ENCODE measurements at places on chromosomes 2 and 18.
A peak's percentile ranks its signal among the peaks of the same experiment; 100 is the strongest.

DNA sequence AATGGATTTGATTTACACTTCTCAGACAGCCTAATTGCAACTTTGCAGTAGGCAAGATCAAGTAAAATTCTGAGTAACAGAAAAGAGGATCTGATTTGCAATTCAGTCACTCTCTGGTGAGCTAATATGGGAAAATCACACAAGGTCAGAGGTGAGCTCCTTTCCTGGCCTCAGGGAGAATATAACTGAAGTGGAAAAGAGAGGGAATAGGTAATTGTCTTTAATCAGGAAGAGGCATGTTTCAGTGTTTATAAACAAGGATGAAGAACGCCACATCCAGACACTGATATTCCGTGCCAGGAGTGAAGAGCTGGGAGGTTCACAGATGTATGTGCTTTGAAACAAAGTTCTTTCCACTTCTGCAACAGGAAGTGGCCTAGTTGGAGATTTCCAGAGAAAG lies 127.1 kb downstream of the ETAA1 start:
- no peak for DNase-seq

GRCh38 chr2:119174216-119174992 lies 15.9 kb upstream of the C1QL2 start:
- peak; percentile 34 for DNase-seq

DNA sequence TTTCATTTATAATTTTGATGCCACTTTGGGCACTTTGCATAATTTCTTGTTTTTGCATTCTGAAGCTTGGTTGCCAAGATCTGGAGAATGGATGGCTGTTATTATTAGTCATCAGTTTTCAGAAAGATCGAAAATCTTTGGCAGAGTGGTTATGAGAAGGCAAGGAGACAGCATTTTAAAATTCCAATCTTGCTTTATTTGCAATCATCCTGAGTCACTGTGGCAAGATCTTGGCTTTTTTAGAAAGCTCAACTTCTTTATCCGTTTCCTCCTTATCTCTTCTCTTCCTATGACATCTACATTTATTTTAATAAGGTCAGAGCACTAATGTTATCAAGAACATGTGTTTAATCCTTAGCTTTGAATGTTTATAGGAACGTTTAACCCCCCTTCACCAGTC lies 31.1 kb upstream of the EIF2AK3 start:
- no peak for DNase-seq

GRCh38 chr2:126507425-126507911 lies 148.5 kb upstream of the GYPC start:
- DNase-seq = no peak

- DNase-seq = no peak
Measured at GRCh38 chr2:20514596-20515269, 67.9 kb downstream of the RHOB start.

DNA sequence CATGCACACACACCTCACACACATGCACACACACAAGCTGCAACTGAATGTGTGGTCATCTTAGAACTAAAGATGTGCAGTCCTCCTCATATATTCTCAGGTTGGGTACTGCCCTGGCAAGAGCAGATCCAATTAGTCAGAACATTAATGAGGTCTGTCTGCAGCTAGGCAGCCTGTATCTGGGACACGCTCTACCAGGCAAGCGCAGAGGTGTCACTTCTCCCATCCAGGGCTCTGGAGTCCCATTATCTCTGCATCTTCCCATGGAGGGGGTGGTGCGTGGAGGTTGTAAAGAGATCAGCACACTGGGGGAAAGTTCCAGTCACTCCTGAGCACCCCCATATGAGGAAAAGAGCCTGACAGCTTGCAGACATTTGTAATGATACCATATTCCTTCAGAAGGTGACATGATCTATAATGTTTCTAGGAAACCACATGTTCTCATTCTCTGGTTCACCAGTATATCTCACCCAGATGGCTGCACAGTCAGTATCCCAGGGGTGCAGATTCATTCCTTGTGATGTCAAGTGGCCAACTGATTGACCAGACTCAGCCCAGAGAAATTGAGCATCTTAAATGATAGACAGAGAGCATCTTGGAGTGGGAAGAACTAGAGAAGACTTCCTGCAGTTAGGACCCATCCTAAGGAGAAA lies 95.4 kb downstream of the RTN4 start:
- DNase-seq = no peak

DNA sequence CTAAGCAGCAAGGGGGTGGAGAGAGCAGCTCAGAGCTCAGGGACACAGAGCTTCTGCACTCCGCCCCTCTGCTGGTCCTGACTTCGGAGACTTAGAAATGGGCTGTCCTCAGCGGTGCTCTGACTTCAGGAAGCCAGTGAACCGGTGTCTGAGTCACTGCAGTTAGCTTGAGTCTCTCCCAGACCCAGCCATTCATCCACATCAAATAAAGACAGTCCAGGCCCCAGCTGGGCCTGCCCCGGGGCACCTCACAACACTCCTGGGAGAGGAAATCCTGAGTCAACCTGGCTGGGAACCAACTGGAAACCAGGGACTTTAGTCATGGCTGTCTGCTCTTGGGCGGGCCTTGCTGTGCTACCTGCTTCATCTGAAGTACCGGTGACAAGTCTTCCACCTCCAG lies 5.4 kb upstream of the ITGB6 start:
- no peak for DNase-seq

GRCh38 chr18:62399781-62400308 lies 74.7 kb downstream of the TNFRSF11A start:
- DNase-seq = no peak

DNA sequence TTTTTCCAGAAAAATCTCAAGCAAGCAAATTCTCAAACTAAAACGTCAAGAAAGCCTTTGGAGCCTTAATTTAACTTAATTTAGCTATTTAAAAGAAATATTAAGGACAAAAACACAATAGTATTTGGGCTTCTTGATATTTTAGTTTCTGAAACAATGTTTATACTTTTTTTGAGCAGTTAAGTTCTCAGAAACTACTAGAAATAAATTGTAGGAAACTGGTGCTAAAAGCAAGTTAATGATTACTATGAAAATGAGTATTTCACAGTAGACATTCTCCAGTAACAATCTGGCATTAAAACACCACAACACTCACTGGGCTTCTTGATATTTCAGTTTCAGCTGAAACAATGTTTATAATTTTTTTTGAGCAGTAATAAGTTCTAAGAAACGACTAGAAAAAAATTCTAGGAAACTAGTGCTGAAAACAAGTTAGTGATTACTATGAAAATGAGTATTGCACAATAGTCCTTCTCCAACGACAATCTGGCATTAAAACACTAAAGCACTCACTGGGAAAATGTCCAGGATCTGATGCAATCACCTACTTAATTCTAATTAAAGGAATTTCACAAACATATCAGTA lies 45.1 kb downstream of the TRAK2 start:
- DNase-seq = no peak

DNA sequence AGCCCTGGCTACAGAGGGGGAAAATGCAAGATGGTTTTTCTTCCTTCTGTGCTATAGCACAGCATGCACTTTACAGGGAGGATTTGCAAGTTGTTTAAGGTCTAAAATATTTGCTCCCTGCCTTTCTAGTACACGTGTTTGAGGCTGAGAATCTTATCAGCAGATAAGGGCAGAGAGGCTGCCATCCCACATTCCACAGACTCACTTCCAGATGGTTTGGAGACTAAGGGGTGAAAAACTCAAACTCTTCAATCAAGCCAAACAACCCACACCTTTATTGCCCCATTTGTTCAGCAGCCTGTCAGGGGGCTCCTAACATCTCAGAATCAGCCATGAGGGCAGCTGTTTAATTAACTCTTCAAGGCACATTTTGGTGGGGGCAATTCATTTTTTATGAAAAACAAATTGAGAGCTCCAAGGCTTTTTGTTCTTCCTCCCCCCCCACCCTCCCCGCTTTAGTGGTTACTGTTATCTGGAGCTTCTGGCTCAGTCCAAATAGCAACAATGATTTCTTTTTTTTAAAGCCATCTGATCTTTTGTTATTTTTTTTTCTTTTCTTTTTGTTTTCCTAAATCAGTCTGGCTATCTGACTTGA lies 242.6 kb upstream of the NT5C1B start:
- no peak for DNase-seq
